ENCODE measurements at places on chromosomes 16 and 17.
A peak's percentile ranks its signal among the peaks of the same experiment; 100 is the strongest.

DNA sequence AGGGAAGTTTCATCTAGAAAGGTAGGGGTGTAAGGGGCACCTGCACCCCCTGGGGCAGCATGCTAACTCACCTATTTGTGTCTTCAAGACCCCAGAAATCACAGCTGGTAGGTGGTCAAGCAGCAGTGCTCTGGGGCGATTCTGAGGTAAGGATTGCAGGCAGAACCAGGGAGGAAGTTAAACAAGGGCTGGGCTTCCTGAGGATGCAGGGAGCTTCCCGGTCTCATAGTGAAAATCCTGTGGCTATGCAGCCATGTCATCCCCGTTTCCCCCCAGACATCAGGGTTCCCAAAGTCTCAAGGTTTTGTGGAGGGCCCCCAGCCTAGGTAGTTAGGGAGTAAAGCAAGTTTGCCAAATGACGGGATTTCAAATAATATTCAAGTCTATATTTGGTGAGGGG lies 78.5 kb downstream of the C16orf78 start:
- DNase-seq: no peak

- peak; percentile 1 for DNase-seq
Measured at GRCh38 chr17:33142705-33143299, 150.3 kb downstream of the ASIC2 start.

DNA sequence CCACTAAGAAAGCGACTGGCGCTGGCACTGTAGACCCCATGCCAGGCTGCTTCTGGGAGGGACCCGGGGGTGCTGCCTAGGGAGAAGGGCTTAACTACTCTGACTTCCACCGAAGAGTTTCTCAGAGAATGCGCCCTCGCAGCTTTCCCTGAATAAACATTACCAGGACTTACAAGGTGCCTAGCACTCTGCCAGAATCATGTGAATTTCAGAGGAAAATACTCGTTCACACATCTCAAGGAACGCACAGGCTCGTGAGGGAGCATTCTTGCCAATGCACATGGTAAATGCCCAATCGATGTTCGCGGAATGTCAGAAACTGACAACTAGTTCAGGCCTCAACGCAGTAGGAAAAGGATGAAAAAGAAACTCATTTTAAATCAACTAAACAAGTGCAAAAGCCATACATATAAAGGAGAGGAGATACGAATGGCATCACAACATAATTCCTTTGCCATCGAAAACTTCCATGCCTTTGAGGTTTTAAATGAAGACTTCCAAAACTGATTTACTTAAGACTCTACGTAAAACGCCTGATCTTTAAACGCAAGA lies 999 bp downstream of the CMC2 start:
- DNase-seq: no peak

DNA sequence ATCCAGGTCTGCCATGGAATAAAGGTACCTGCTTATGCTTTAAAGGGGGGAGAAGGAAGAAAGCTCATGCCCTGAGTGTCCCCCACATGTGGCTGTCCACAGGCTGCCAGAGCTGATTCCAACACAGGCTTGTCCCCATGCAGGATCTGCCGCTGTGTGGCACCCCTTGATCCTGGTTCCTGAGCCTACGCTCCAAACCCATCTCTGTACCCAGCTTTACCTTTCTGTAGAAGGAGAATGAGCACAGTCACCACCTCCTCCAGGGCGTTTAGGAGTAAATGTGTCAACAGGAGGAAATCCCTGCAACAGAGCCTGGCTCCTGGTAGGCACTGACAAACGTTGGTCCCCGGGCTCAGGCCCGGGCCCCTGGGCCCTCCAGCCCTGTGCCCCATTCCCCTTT lies 175.6 kb downstream of the RBFOX3 start:
- DNase-seq: no peak

GRCh38 chr17:40100669-40101366 lies 429 bp upstream of the NR1D1 start:
- DNase-seq: peak; percentile 96

- DNase-seq: no peak
Measured at GRCh38 chr17:79152636-79153035, 78.0 kb downstream of the ENGASE start.

GRCh38 chr17:42640121-42640520 lies 19.0 kb upstream of the TUBG2 start:
- DNase-seq: no peak

- peak; percentile 34 for DNase-seq
Measured at GRCh38 chr16:383326-384051, 1.7 kb upstream of the PGAP6 start.

DNA sequence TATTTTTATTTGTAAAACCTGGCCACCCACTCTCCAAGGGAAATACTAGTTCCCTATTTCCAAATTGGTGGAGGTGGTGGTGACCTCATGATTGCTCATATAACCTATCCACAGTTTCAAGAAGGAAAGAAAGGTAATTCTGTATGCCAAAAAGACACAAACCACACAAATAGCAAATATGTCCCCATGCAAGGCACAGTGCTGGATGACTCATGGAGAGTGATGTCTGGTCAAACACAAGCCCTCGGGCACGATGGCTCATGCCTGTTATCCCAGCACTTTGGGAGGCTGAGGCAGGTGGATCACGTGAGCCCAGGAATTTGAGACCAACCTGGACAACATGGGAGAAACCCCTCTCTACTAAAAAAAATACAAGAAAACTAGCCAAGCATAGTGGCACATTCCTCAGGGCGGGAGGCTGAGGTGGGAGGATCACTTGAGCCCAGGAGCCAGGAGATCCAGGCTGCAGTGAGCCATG lies 64.2 kb downstream of the GNA13 start:
- DNase-seq: peak; percentile 31

GRCh38 chr17:75589919-75590303 lies 2.3 kb downstream of the MYO15B start:
- DNase-seq: no peak

DNA sequence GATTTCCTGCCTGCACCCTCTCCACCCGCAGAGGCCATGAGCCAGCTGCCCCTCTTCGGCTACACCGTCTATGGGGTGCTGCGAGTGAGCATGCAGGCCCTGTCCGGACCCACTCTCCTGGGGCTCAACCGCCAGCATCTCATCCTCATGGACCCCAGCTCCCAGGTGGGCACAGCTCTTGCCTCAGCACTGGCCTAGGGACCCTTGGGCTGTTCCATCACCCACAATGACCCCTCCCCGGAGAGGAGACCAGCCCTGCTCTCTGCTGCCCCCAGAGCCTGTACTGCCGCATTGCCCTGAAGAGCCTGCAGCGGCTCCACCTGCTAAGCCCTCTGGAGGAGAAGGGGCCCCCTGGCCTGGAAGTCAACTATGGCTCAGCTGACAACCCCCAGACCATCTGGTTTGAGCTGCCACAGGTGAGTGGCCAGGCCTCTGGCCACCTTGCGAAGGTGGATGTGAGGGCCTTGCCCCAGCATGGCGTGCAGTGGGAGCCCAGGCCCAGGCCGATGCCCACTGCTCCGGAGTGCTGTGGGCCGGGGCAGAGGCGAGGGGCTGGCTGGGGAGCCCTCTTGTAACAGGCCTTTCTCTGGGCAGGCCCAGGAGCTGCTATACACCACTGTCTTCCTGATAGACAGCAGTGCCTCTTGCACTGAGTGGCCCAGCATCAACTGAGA lies 7.3 kb upstream of the SMIM5 start:
- peak; percentile 21 for DNase-seq

DNA sequence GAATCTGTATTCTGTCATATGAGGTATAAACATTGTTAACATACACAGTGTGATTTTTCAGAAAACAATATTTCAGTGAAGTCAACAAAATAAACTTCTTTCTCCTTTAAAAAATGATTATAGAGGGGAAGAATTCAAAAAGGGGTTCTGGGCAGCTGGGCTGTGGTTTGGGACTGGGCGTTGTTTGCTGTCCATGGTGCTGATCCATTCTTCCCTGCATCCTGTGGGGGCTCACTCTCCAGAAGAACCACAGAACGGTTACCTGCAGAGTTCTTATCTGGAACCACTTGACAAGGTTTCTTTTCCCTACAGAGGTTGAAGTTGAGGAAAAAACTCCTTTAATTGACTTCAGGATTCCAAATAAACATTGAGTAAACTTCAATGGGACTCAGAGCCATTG lies 1091.0 kb downstream of the CDH8 start:
- DNase-seq: no peak

DNA sequence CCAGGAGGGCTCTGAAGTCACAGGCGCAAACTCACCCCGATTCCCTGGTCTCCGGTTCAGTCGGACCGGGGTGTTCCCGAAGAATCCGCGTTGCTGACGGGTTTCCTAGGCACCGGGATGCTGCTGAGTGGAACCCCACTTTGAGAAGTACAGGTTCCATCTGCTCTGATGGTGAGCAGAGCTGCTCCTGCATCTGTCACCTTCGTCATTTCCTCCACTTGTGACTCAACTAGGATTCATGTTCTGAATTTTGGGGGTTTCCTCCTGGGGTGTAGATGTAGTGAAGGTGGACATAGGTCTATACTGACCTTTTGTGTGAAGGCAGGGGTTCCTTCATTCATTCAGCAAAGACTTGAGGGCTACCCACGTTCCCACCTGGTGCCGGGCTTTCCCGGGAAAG lies 25.0 kb downstream of the LGALS3BP start:
- peak; percentile 35 for DNase-seq

GRCh38 chr16:57873218-57873617 lies 70.9 kb upstream of the KIFC3 start:
- no peak for DNase-seq

DNA sequence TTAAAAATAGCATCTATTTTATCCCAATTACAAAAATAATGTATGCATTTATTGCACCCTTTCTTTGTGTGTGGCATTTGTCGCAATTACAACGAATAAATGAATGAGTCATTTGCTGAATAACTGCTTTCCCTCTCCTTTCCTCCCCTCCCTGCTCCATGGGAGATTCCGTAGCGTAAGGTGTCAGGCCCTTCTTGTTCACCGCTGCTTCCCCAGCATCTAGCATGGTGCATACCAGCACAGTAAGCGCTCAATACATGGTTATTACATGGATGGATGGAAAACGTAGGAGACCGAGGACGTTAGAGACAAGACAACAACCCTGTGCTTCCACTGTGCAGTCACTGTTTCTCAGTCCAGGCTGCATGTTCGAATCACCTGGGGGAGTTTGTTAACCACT lies 336.0 kb upstream of the EEF2KMT start:
- no peak for DNase-seq

DNA sequence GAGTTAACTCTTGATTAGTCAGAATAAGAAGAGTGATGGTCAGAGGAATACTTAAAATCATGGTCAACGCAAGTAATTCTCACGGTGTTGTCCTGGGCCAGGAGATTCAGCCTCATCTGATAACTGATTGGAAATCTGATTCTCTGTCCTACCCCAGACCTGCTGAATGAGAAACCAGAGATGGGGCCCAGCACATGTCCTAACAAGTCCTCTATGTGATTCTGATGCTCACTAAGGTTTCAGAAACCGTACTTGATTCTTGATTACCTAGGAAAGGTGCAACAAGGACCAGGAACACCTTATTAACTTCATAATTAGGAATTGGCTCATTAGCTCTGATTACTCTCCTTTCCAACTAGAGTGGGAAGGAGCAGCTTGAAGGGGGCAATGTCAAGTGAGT lies 44.5 kb downstream of the ANKFY1 start:
- no peak for DNase-seq

DNA sequence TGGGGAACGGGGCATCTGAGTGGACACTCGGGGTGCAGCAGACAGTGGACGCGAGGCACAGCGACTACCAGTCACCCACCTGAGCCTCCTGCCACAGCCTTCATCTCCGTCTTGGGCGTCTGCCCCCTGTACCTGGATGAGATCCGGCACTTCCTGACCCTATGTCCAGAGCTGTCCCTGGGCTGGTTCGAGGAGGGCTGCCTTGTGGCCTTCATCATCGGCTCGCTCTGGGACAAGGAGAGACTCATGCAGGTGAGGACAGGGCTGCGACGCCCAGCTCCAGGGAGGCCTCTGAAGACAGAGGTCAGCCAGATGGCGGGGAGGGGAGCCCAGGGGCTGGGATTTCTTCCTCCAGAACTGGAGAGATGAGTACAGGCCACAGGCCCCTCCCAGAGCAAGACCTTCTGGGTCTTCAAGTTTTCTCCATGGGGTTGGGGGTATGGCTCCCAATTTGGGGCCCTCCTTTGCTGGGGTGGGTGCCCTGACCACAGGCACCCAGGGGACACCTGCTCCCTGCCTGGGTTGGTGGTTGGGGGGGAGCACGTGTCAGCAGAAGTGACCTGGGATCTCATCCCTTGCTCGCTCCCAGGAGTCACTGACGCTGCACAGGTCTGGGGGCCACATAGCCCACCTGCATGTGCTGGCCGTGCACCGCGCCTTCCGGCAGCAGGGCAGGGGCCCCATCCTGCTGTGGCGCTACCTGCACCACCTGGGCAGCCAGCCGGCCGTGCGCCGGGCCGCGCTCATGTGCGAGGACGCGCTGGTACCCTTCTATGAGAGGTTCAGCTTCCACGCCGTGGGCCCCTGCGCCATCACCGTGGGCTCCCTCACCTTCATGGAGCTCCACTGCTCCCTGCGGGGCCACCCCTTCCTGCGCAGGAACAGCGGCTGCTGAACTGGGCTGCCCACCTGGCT lies 1.9 kb downstream of the AANAT start:
- no peak for DNase-seq

GRCh38 chr16:11637320-11637719 lies 30.9 kb upstream of the SNN start:
- no peak for DNase-seq

GRCh38 chr16:89422905-89423630 lies 67.3 kb downstream of the ANKRD11 start:
- DNase-seq: peak; percentile 77

DNA sequence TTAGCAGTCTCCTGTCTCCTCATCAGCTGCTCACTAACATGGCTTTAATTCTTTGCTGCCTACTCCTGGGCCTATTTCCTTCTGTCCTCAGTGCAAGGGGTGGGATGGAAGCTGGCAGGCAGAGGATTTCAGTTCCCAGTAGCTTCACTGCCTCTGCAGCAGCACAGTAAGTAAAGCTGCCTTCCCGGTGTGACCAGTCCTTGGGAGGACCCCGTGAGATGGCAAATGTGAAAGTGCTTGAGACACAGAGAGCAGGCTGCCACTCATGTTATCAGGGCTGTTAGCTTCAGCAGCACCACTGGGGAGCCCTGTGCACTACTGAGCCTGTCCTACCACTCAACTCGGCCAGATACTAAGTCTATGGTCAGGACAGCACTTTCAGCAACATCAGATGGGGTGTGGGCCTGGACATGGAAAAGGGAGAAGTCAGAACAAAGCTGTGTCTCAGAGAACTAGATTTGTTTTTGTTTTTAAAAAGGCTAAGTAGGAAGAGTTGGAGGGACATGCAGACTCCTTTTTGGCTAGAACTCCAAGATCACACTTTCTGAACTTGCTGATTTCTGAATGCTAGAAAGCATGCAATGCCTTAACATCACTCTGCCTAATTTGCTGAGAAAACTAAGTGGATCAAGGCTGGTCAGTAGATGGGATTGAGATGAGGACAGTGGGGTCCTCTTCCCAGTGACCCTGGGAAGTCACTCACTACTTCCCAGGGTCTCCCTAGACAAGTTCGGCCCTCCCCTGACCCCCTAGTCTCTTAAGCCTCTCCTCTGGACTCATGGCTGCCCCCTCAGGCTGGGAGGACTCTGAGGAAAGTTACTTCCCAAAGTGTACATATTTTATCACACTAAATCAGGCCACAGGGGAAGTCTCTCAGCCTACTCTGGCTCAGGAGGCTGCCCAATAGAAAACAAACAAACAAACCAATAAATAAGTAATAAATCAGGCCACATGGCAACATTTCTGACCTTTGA lies 1.1 kb downstream of the ACSF2 start:
- DNase-seq: peak; percentile 35

Measured in activated CD4-positive, alpha-beta T cell treated with anti-CD3 and anti-CD28 coated beads, Interleukin-2, amount 50 U/mL, for 16 hours (primary cell).